ENCODE measurements at places on chromosomes 2 and 18. TPM values are rescaled to one million over a fixed set of nuclear protein-coding genes. Genes with fewer than 3 reads are reported as not detected.

DNA sequence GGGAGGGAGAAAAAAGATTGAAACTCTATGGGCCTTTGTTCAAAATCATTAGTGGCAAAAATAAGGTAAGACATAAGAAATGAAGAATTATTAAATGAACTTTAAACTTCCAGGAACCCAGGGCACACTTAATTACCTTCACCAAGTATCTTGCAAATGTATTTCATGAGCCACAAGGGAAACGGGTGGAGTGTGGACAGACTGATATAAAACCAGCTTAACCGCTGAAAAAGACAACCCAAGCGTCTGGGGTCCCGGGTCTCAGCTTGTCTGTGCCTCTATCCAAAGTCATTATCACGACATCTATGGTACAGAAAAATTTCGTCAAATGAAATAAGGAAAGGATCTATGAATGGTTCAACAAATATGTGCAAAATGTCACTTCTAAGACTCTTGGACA lies 13.9 kb upstream of the MBOAT2 start:
- DNase-seq, result no peak

DNA sequence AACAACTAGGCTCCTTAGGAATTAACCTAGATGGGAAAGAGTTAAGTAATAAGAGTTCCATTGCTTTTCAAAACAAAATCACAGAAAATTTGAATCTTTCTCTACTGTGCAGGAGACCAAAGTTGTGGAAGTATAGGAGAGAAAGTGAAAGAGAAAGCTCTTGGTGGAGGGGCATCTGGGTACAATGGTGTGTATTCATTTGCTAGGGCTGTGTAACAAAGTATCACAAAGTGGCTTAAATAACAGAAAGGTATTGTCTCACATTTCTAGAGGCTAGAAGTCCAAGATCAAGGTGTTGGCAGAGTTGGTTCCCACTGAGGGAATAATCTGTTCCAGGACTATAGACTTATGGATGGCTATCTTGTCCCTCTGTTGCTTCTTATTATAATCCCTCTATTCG lies 50.5 kb upstream of the GORASP2 start:
- DNase-seq, result no peak

DNA sequence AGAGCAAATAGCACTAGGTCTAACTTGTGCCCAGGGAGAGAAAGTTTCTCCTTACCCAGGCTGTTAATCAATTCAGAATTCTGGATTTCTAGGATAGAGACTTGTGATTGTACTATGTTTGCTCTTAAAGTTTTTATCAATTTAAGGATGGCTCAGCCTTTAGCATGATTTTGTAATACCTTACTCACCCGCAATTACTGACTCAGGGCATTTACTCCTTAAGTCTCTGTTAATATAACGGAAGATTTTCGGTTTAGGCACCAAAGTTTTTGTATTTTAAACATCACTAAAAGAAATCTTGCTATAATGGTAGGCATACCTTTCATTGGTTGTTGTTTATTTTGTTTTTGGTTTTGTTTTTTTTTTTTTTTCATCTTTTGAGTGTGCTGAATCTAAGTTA lies 358.2 kb downstream of the RBM43 start:
- DNase-seq, result no peak

- no peak for DNase-seq
These were observed 18.3 kb downstream of the CLHC1 start for GRCh38 chr2:55213822-55214221.

Gene PLB1
- 2.4 TPM for polyA plus RNA-seq

Gene SERPINB4
- 0.35 TPM for polyA plus RNA-seq

- no peak for DNase-seq
These were observed 702 bp downstream of the OLA1 start for GRCh38 chr2:174247474-174248186.

DNA sequence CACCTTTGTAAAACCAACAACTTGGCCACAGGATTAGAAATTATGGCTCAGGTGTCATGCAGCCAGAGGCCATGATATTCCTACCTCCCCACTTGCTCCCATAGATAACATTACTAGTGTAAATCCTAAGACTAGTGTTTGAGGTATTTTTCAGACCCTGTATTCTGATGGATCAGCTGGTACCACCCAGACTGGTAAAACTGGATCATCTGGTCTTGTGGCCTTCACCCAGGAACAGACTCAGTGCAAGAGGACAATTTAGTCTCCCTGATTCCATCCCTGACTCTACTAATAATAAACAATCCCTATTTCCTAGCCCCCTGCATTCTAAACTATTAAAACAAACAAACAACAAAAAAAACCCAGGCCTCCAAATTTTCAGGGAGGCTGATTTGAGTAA lies 121.0 kb downstream of the ALPK2 start:
- no peak for DNase-seq

Gene PRKAG3
- 44.4 TPM for polyA plus RNA-seq

GRCh38 chr2:46267616-46268015 lies 29.6 kb upstream of the EPAS1 start:
- DNase-seq, result no peak

GRCh38 chr2:61845320-61845719 lies 8.5 kb downstream of the FAM161A start:
- DNase-seq, result no peak

DNA sequence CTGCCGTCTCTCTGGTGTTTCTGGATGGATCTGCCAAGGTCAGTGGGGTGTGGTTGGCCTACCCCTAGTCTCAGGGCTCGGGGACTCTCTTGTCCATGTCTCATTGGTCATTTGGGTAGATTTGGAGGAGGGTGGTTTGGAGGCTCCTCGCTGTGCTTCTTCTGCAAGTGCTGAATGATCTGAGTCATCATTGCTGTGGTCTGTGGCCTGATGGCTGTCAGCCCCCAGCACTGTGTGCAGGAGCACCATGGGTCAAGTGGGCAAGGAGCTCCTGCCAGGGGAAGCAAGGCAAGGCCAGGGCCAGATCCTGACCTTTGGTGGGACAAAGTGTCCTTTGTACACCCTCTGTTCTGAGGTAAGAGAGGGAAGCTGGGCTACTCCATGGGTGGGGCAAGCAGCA lies 221.8 kb downstream of the FHOD3 start:
- DNase-seq, result no peak

DNA sequence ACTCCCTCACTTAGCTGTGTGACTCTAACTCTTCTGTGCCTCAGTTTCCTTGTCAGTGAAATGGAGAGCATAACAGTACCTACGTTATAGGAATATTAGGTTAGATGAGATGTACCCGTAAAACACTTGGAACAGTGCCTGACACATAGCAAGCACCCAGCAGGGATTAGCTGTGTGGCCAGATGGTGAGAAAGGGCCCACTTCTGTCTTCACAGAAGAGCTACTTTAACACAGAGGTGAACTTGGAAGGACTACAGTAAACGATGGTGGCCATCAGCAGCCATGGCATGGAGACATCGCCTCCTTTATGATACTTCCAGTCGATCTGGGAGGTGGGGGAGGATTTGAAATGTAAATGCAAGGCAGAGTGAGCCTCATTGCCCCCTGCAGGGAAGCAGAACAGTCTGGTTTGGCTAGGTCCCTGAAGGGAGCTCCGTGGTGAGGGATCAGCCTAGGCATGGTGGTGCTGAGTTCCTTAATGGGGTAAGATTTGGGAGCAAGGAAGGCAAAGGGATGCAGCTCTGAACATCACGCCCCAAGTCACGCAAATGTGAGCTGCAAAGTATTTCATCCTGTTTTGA lies 101.7 kb upstream of the ALPP start:
- DNase-seq, result no peak

Gene CAPN13
- polyA plus RNA-seq, result 0.31 TPM

Gene RNU2-63P
- polyA plus RNA-seq, result not detected

Gene RTN4
- polyA plus RNA-seq, result 796 TPM

Data from hindlimb muscle (tissue), 1 donor.